Fibroblast of lung (primary cell): ENCODE measurements at places on chromosomes 12 and 14. TPM values are rescaled to one million over a fixed set of nuclear protein-coding genes. Genes with fewer than 3 reads are reported as not detected.

The LBHD2 gene
- not detected in 2 replicates for total RNA-seq

The TAS2R50 gene
- 1.3 and 2.3 TPM in 2 replicates for total RNA-seq

The SRGAP1 gene
- total RNA-seq: 17.5 and 30.2 TPM in 2 replicates

The DIO2 gene
- 0.77 and 3.3 TPM in 2 replicates for total RNA-seq

The PTPRQ gene
- 0.77 and 1.3 TPM in 2 replicates for total RNA-seq

The CIROP gene
- total RNA-seq: 0.17 and 1.0 TPM in 2 replicates

The KRT2 gene
- total RNA-seq: not detected in 2 replicates

The KLRB1 gene
- total RNA-seq: not detected in 2 replicates

The OS9 gene
- 170 and 260 TPM in 2 replicates for total RNA-seq

The POTEM gene
- total RNA-seq: not detected in 2 replicates

The TMPRSS12 gene
- total RNA-seq: not detected in 2 replicates

The MYRFL gene
- under 0.01 TPM in 1 of 2 replicates, not detected in the other for total RNA-seq

The PTHLH gene
- total RNA-seq: 0.26 and 1.8 TPM in 2 replicates

The MIPOL1 gene
- 8.6 and 9.0 TPM in 2 replicates for total RNA-seq

The PTPRB gene
- total RNA-seq: 0.66 and 0.77 TPM in 2 replicates

The C12orf42 gene
- total RNA-seq: not detected in 2 replicates

The GLIPR1L2 gene
- 0.33 and 1.0 TPM in 2 replicates for total RNA-seq

The GTF2A1 gene
- total RNA-seq: 25.2 and 32.7 TPM in 2 replicates

The C1S gene
- 997 and 1,549 TPM in 2 replicates for total RNA-seq

The MIP gene
- not detected in 2 replicates for total RNA-seq

The CEP290 gene
- total RNA-seq: 11.3 and 12.6 TPM in 2 replicates

The GOLGA3 gene
- 109 and 133 TPM in 2 replicates for total RNA-seq

The BTBD7 gene
- total RNA-seq: 19.8 and 20.5 TPM in 2 replicates

The PLD4 gene
- total RNA-seq: under 0.01 and 0.17 TPM in 2 replicates

The DYRK2 gene
- 19.0 and 22.5 TPM in 2 replicates for total RNA-seq

The BDKRB2 gene
- 43.9 and 91.5 TPM in 2 replicates for total RNA-seq

The ASIC1 gene
- 1.7 and 1.8 TPM in 2 replicates for total RNA-seq

The COL2A1 gene
- total RNA-seq: not detected in 2 replicates

The OTUB2 gene
- total RNA-seq: 1.5 and 2.3 TPM in 2 replicates

The LALBA gene
- total RNA-seq: not detected in 2 replicates

The PAPLN gene
- total RNA-seq: 6.9 and 9.5 TPM in 2 replicates

The PLCZ1 gene
- not detected in 2 replicates for total RNA-seq

The ELK3 gene
- total RNA-seq: 13.1 and 14.7 TPM in 2 replicates

The KRT77 gene
- total RNA-seq: not detected in 2 replicates

The GLT1D1 gene
- under 0.01 TPM in 2 replicates for total RNA-seq

The DDN gene
- under 0.01 TPM in 2 replicates for total RNA-seq

The IL26 gene
- 0.26 TPM in 1 of 2 replicates, not detected in the other for total RNA-seq

The RTN1 gene
- total RNA-seq: under 0.01 and 0.17 TPM in 2 replicates

The SRSF5 gene
- 125 and 141 TPM in 2 replicates for total RNA-seq

The CBX5 gene
- total RNA-seq: 20.5 and 27.7 TPM in 2 replicates

The CD4 gene
- total RNA-seq: 14.4 and 27.2 TPM in 2 replicates
